ENCODE measurements at places on chromosomes 3 and 15.

DNA sequence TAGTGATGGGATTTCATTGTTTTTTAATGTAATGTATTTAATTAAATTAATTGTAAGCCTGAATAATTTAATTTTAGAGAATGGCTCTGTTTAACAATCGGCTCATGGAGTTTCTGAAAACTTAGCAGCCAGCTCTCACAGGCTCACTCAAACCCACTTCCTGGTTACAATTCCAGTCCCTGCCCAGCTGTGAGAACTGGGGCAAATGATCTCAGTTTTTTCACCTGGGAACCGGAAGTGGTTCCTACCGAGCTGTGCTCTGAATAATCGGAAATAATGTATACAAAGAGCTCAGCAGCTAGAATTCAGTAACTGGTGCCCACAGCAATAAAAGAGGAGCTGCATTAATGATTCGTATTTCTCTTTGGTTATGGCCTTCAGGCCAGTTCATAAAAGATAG lies 244.3 kb upstream of the MCTP2 start:
- peaks cover 5% of the 10 kb centered on the region for H3K27me3 ChIP-seq
- H3K27ac ChIP-seq = no peak overlapping the region
- peaks cover 18% of the 10 kb centered on the region for H3K4me1 ChIP-seq

GRCh38 chr15:58070801-58071418 lies 5.4 kb upstream of the ALDH1A2 start:
- peak; percentile 63 for DNase-seq
- H3K36me3 ChIP-seq = no peaks in the 10 kb centered on the region
- no peak overlapping the region for H3K4me3 ChIP-seq
- H3K4me1 ChIP-seq = peaks cover 3% of the 10 kb centered on the region
- H3K27me3 ChIP-seq = peaks cover 33% of the 10 kb centered on the region

DNA sequence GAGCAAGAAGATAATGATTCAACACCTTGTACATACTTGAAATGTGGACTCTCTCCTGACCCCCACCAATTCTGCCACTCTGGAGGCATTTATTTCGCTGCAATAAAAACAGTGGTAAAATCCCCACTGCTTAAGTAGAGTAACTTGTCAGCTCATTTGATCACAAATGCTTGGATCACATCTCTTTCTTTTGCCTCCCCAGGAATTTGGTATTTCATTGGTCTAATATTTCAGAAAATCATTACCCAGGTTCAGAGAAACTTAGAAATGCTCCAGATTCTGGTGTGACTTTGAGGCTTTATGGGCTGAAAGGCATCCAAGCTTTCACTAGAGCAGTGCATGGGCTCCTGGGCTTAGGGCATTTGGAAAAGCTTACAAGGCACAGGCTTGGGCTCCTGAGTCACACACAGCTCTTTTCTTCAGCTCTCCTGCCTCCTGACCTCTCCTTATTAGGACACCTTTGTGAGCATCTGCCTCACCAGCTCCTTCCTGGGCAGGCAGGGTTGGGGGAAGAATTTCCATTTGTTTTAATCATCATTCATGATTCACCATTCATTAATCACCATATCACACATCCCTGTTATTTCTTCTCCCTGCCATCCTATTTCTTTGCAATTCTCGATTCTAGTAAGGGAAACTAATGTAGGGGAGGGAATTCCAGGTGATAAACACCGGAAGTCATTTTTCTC lies 22.5 kb downstream of the CDCP1 start:
- H3K36me3 ChIP-seq = peaks cover 32% of the 10 kb centered on the region
- peaks cover 64% of the 10 kb centered on the region for H3K4me1 ChIP-seq
- DNase-seq = no peak
- no peak overlapping the region for H3K27ac ChIP-seq

GRCh38 chr3:115687721-115688120 lies 64.4 kb downstream of the GAP43 start:
- H3K27me3 ChIP-seq = peaks cover 13% of the 10 kb centered on the region
- H3K4me3 ChIP-seq = no peak overlapping the region
- no peaks in the 10 kb centered on the region for H3K36me3 ChIP-seq
- no peak overlapping the region for H3K27ac ChIP-seq

DNA sequence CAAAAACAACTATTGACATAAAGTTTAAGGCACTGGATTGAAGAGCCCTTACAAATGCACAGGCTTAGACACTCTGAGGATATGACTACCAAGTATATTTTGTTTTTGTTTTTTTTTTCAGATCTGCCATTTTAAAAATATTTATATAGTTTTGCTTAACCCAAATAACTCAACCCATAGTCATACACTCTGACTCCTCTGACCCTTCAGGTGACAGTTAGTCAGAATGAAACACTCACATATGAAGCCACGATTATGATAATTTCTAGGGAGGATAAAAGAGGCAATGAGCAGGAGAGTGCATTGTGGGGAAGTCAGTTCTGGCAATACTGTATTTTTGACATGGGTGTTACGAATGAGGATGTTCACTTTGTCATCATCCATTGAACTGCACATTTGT lies 774.7 kb downstream of the MECOM start:
- no peak overlapping the region for H3K4me3 ChIP-seq
- no peaks in the 10 kb centered on the region for H3K27me3 ChIP-seq
- H3K36me3 ChIP-seq = no peaks in the 10 kb centered on the region
- no peak overlapping the region for H3K27ac ChIP-seq
